Activated CD4-positive, CD25-positive, alpha-beta regulatory T cell (primary cell): ENCODE measurements at places on chromosomes 13 and 19.

DNA sequence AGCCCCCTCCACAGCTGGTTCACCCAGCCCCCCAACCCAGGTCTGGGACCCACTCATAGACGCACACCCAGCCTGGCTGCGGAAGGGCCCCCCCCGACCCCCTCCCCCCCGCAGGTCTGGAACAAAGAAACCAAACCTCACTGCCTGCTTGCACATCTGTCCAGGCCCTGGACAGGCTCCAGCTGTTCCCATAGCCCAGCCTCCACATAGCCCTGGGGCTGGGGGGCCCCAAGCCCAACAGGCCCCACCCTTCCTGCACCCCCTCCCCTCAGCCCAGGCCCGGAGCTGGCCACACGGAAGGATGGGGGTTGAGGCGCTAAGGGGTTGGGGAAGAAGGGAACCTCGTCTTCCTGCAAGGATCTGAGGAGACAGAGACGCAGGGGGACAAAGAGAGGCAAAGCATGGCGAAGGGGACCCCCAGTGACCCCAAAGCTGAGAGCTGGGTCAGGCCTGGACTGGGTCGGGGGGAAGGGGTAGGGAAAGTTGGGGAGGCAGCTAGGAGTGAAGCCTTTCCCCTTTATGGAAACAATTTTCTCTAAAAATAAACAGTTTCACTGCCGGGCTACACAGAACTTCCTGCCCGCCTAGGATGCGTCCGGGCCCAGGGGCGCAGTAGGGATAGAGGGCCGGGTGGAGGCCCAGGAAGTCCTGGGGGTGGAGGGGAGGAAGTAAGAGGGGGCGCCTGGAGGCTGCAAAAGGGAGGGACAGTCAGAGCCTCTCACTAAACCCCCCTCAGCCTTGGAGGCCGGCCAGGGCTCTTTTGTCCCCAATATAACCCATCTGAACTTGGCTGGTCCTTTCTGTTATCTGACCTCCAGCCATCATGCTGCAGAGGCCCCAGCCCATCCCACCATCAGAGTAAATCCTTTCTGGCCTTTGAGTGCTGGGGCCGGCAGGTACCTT, 2.4 kb downstream of the KANK2 start:
- DNase-seq, result no peak

- no peak for DNase-seq
Observed at GRCh38 chr19:49415102-49415809, 8.0 kb downstream of the PTH2 start.

DNA sequence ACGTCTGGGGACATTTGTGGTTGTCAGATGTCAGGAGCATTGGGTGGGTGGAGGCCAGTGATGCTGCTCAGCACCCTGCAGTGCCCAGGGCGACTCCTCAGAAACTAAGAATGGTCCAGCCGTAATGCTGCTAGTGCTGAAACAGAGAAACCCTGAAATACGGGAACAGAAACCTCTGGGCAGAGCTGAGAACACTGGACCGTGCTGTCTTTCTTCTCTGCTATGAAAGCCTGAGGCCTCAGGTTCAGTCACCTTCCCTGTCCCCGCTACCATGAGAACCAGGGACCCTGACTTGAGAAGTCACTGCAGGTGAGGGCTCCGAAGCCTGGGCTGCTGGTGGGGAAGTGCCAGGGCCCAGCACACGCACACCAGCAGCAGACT, 13.4 kb downstream of the CAPS start:
- no peak for DNase-seq

DNA sequence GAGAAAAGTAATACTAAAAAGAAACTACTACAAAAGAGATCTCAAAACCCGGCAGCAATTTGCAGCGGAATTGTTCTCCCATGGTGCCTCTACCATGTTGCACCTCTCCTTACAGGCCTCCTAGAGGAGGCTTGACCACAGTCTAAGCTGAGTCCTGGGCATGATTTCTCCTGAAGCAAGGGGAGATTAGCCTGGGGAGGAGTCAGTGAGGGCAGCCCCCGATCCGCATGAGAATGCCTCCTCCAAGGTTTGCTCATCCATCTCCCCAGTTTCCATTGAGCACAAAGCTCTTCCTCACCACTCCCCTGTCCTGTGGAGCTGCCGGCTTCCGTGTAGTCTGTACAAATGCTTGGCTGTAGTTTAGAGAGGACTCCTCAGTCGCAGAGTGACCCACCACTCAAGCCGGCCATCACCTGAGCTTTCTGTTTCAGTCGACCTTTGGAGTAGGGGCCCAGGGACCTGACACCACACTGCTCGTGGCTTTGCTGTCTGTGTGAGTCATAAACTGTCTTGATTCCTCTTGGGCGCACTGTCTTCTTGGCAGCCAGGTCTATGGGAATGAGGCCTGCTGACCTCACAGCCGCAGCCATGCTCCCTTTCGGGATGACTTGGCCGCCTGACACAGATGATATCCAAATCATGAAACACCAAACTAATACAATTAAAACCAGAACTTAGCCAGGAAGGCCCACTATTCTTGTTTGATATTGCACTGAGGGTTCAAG, 72.3 kb downstream of the C1QTNF9 start:
- no peak for DNase-seq

GRCh38 chr19:8697671-8698432, 743 bp downstream of the ACTL9 start:
- no peak for DNase-seq

- no peak for DNase-seq
Observed at GRCh38 chr13:102901056-102901455, 55.2 kb downstream of the ERCC5 start.

GRCh38 chr13:97005625-97006262, 11.5 kb upstream of the OXGR1 start:
- no peak for DNase-seq

DNA sequence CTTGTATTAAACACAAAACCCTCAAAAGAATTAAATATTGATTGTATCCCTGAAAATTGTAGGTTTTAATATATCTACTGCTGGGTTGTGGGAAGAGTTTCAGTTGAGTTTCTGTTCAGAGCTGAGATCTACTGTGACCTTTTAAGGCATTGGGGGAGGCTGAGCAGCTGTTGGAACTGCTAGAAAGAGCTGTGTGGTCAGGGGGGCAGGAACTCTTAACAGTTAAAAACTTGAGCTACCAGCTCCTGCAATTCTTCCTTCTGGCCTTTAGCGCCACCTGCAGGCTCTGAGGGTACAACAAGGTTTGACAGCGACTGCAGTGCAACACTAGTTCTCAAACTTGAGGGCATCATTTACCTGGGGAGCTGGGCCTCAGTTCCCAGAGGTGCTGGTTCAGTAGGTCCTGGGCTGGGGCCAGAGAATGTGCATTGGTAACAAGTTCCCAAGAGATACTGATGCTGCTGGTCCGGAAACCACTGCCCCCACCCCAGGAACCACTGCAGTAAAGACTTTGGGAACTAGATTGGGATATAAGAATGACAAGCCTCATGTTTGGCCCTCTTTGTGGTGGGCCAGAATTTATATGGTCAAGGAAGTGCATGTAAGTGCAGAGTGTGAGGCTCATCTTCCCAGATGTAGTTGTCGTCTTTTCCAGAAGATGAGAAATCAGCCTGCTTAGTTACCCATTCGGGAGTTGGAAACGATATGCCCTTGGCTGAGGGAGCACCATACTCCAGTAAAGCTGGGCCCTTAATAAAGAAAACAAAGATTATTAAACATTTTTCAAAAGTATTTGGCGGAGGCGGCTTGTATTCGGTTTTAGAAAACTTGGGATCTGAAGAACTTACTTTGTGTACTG, 2.6 kb downstream of the RNASEH2B start:
- peak; percentile 81 for DNase-seq

GRCh38 chr19:46863818-46864629, 3.2 kb downstream of the ARHGAP35 start:
- no peak for DNase-seq
